ENCODE measurements at places on chromosomes 16 and 17. TPM values are rescaled to one million over a fixed set of nuclear protein-coding genes. Genes with fewer than 3 reads are reported as not detected.

GRCh38 chr17:74249590-74250270 is 24.3 kb upstream of the DNAI2 start:
- DNase-seq: no peak

The GNG13 gene
- total RNA-seq: not detected

DNA sequence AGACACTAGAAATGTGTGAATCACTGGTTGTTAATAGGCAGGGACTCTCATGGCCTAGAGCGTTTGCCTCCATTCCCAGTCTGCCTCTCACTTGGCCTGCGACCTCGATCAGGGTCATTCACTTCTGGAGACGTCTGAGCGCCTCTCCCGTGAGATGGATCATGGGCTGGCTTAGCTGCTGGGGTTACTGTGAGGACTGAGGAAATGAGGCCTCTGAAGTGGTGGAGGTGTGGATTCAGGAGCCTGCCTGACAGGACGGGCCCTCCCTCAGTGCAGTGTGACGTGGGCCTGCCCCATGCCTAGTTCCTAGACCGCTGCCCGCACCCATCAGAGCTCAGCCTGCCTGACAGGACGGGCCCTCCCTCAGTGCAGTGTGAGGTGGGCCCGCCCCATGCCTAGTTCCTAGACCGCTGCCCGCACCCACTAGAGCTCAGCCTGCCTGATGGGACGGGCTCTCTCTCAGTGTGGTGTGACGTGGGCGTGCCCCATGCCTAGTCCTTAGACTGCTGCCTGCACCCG is 61.9 kb downstream of the BANP start:
- no peak for DNase-seq

The CRYBA1 gene
- total RNA-seq: not detected

The ADGRG1 gene
- 13.6 TPM for total RNA-seq

DNA sequence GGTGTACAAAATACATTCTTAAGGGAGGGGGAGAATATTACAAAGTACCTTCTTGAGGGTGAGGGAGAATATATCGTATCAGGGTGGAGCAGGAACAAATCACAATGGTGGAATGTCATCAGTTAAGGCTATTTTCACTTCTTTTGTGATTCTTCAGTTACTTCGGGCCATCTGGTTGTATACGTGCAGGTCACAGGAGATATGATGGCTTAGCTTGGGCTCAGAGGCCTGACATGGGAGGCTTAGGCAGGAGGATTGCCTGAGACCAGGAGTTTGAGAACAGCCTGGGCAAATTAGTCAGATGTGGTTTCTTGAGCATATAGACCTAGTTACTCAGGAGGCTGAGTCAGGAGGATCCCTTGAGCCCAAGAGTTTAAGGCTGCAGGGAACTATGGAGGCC is 13.1 kb downstream of the ODAD4 start:
- DNase-seq: no peak

DNA sequence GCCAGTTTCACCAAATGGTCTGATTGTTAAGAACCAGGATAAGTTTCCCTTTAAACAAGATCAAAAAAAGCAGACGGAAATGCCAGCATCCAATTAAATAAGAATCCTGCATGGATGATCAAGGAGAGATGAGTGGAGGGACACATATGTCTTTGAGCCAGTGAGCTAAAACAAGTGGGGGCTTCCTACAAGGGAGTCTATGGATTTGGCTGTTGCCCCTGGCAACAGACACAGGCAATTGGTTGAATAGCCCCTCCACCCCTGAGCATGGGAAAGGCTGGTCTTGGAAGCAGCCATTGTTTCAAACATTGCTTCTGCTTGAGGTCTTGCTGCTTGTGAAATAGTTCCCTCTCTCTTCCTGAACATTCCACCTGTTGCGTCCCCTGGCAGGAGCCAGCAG is 374.7 kb upstream of the ERCC4 start:
- no peak for DNase-seq

DNA sequence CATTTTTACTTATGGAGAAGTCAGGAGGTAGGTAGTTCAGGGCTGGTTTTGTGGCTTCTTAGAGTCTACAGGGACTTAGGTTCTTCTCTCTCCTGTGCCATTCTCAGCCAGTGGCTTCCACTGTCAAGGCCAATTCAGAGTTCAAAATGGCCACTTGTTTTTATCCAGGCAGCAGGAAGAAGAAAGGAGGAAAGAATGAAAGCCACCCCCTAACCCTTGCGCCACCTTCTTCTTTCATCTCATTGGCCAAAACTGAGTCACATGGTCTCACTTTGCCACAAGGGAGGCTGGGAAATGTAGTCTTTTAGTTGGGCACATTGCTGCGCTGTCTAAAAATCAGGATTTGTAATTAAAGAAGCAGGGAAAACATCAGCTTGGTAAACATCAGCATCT is 60.8 kb upstream of the MED9 start:
- peak; percentile 59 for DNase-seq

- DNase-seq: no peak
Observed at GRCh38 chr16:82655720-82656490, 29.1 kb downstream of the CDH13 start.

DNA sequence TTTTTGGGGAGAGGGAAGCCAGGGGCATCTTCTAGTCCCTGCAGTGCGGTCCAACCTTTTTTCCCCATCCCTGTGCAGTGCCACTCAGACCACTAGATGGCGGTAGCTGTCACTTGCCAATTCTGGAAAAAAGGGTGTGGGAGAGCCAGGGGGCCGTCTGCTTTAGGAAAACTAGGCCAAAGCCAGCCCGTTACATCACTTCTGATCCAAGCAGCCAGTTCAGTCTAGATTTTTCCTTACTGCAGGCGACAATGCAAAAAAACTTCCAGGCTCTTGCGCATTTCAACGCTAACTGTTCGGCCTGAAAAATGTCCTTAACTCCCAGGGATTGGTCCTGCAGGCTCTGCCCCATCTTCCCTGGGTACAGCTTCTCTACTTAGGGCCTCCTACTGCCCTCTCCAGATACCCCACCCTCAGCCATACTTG is 69.2 kb upstream of the CES5A start:
- DNase-seq: peak; percentile 27

GRCh38 chr16:56637814-56638750 is at the start of gene MT1A:
MT1A (plus strand) TSS chr16:56638666; CDS start chr16:56638739, 73 bp downstream.
- DNase-seq: peak; percentile 26

GRCh38 chr16:81547194-81547938 is 102.8 kb downstream of the CMIP start:
- no peak for DNase-seq

- no peak for DNase-seq
Observed at GRCh38 chr16:72404299-72404698, 232.3 kb upstream of the PMFBP1 start.

The EVI2A gene
- 1.1 TPM for total RNA-seq

DNA sequence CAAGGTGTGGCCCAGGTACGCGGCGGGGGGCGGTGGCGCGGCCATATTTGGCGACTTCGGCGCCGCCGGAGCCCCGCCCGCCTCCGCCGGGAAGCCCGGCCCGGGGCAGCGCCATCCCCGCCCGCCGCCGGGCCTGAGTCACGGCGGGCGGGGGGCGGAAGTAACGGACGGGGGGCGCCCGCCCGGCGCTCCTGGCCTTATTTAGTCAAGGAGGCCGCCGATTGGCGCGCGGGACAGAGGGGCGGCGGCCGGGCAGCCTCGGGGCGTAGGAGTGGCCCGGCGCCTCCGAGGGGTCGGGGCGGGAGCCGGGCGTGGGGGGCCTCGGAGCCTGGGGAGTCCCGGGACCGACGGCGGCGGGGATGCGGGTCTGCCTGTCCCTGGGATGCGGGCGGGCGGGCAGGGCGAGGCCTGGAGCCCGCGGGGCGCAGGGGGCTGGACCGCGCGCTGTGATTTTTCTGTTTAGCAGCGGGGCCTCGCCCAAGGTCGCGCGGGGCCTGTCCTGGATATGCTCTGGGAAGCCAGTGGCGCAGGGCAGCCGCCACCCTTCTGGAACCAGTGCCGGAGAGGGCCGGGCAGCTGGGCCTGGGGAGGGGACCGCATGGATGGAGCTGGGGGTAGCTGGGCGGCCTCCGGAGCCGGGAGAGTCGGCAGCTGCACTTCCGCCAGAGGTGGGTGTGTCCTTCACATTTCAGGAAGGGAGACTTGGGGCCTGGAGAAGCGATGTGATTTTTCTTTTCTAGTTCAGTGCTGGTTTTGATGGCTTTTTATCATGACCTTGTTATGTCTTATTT is 2.3 kb upstream of the ACTG1 start:
- DNase-seq: peak; percentile 68

DNA sequence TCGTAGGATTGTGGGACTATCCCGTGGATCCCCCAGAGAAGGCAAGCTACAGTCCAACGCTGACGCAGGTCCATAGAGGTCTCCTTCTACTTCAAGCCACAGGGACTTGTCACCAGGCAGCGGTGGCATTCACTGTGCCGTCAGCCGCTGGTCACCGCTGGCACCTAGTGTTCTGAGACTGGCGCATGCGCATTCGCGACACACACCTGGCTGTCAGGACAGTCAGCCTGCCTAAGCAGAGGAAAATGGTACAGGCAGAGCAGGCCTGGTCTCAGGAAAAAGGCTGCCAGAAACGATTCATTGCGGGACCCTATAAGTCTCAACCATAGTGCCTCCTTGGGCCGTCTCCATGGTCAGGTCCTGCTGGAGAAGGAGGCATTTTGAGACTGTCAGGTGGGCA is 138.0 kb upstream of the WSB1 start:
- DNase-seq: no peak

GRCh38 chr17:49365667-49366066 is 3.6 kb upstream of the ZNF652 start:
- DNase-seq: no peak

DNA sequence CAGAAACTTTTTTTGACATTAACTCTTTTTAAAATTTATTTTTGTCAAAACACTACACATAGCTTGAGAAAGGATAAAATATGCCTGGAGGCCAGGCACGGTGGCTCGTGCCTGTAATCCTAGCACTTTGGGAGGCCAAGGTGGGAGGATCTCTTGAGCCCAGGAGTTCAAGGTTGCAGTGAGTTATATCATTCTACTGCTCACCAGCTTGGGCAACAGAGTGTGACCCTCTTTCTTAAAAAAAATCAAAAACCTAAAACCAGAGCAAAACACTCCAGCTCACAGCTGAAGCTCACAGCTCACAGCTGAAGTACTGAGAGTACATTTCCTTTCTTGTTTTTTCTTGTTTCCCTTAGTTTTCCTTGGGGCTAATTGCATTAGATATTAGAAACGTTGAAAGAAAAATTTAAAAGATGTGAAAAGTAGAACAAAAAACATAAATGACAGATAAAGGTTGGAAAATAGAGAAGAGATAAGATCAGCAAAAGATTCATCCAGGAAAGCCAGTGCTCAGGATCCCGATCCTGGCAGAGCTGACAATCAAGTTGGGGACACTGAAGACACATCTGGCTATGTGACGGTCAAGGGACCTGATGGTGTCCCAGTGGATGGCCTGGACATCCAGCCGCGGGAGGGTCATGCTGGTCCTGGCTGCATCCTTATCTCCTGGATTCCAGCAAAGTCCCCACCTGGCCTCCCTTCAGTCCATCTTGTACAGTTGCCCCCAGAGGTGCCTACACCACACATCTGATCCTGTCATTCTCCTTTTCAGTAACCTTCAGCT is 9.8 kb downstream of the CHST6 start:
- no peak for DNase-seq

DNA sequence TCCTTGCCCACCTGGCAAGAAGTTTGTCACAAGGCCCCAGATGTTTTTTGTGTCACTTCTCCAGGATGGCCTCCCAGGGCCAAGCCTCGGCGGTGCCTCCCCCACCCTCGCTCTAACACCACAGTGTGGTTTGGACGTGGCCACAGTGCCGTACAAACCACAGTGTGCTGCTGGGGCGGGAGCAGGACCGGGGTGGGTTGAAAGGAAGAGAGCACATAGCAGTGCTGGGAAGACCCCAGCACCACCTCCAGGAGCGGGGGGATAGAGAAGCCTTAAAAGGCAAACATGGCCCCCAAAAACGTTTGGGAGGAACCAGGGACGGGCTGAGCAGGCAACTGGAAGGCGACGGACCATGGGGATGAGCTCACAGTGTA is 5.0 kb upstream of the BCL6B start:
- DNase-seq: no peak

GRCh38 chr16:67445441-67445912 is 14.6 kb downstream of the HSD11B2 start:
- DNase-seq: no peak

The CIITA gene
- total RNA-seq: not detected

GRCh38 chr17:42514279-42514678 is 21.8 kb upstream of the NAGLU start:
- no peak for DNase-seq

DNA sequence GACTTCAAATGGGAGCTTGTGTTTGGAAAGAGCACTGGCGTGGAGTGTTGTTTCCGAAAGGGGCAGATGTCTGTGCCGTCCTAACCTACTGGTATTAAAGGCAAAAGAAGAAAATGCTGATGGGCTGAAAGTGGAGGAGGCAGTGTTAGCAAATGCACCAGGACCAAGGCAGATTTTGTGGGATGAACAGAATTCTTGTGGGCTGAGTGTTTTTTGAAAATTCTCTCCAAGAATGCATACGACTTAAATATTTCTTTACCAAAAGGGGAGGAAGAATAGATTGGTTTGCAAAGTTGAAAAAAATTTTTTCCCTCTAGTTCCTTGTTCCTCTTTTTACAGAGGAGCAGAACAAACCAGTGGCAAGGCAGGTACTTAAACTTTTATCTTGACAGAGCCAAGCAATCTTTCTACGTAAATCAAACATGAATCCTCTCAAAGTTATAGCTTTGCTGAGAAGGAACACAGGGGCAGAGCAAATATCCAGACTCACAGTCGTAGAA is 16.8 kb downstream of the MARCHF10 start:
- DNase-seq: peak; percentile 95

DNA sequence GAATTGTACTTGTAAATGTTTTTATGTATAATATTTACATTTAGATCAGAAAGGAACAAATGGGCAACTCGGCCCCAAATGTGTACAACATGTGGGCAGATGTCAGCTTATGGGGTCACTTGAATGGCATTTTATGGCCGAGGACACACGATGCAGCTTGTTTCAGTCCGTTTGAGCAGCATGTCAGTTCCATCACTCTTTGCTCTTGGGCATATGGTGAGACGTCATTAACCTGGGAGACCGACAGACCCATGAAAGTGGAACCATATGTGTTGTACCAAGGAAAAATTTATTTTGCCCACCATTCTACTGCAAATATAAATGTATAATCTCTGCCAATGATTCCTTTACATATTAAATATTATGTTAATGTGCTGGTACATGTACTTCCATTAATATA is 561.9 kb upstream of the SOX9 start:
- no peak for DNase-seq

The WFDC1 gene
- not detected for total RNA-seq

The HS3ST6 gene
- total RNA-seq: not detected

The STXBP4 gene
- total RNA-seq: 12.6 TPM

- no peak for DNase-seq
Observed at GRCh38 chr16:66273644-66274334, 92.7 kb upstream of the CDH5 start.

GRCh38 chr16:750485-750884 is 9.7 kb upstream of the CIAO3 start:
- no peak for DNase-seq

Measured in astrocyte (in vitro differentiated cells and primary cell).